Aorta (tissue), 5 donors: ENCODE measurements at places on chromosomes 12 and 14. TPM values are rescaled to one million over a fixed set of nuclear protein-coding genes. Genes with fewer than 3 reads are reported as not detected.

GRCh38 chr12:67506739-67507138 lies 141.8 kb upstream of the DYRK2 start:
- no peaks in the 10 kb centered on the region for H3K27me3 ChIP-seq
- no peak overlapping the region for H3K27ac ChIP-seq
- H3K4me3 ChIP-seq: no peak overlapping the region

GRCh38 chr12:53659571-53659981 lies 16.3 kb downstream of the ATP5MC2 start:
- H3K27me3 ChIP-seq: no peaks in the 10 kb centered on the region
- no peak for DNase-seq
- H3K36me3 ChIP-seq: no peaks in the 10 kb centered on the region
- peaks cover 2% of the 10 kb centered on the region for H3K4me1 ChIP-seq
- peak overlapping the region; percentile 99 for H3K27ac ChIP-seq

GRCh38 chr12:32273063-32273522 lies 126.3 kb upstream of the FGD4 start:
- no peaks in the 10 kb centered on the region for H3K27me3 ChIP-seq
- H3K4me3 ChIP-seq: no peak overlapping the region
- DNase-seq: no peak
- no peaks in the 10 kb centered on the region for H3K4me1 ChIP-seq
- no peak overlapping the region for H3K27ac ChIP-seq

GRCh38 chr14:100698666-100699448 lies 27.8 kb upstream of the DLK1 start:
- H3K4me1 ChIP-seq: no peaks in the 10 kb centered on the region
- H3K4me3 ChIP-seq: no peak overlapping the region
- no peaks in the 10 kb centered on the region for H3K36me3 ChIP-seq
- H3K27me3 ChIP-seq: no peaks in the 10 kb centered on the region
- no peak for DNase-seq
- H3K27ac ChIP-seq: no peak overlapping the region

DNA sequence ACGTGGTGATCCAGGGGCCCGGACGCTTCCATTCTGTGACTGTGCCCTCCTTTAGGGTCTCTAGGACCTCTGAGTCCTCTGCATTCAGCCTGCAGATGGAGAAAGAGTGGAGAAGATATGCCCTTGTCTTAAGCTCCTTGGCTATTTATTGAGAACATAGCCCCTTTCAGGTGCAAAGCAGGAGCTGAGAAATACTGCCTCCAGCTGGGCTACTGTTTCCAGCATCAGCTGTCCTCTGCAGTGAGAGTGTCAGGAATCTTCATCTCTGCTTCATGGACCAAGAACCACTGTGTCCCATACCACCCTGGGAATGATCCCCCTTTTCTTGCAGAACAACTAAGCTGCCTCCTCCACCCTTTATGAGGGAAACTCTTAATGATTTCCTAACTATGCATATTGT lies 47.8 kb upstream of the CEP83 start:
- H3K27me3 ChIP-seq: no peaks in the 10 kb centered on the region
- H3K4me1 ChIP-seq: no peaks in the 10 kb centered on the region
- no peak for DNase-seq
- H3K4me3 ChIP-seq: no peak overlapping the region

DNA sequence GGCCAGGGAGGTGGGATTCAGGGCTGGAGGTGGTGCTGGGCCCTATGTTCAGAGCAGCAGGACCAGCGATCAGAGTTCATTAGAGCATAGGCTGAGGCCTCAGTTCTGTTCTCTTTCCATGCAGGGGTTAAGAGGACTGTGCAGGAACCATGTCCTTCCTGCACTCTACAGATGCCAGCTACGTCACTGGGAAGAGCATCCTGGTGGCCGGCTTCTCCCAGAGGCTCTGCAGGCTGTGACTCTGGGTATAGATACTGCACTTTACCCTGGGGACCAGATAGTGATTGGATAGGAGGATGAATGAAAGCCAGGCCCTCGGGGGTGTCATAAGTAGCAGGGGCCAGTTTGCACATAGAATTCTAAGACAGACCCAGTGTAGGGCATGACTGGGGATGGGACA lies 92.6 kb downstream of the DHRS2 start:
- DNase-seq: no peak
- no peak overlapping the region for H3K27ac ChIP-seq
- no peaks in the 10 kb centered on the region for H3K27me3 ChIP-seq
- H3K4me3 ChIP-seq: no peak overlapping the region
- H3K4me1 ChIP-seq: no peaks in the 10 kb centered on the region
- H3K36me3 ChIP-seq: no peaks in the 10 kb centered on the region

The ANKRD33 gene
- total RNA-seq: 0.54 TPM

The KRT82 gene
- total RNA-seq: not detected
